Mammary epithelial cell (primary cell): ENCODE measurements at places on chromosomes 5 and 9. TPM values are rescaled to one million over a fixed set of nuclear protein-coding genes. Genes with fewer than 3 reads are reported as not detected.

DNA sequence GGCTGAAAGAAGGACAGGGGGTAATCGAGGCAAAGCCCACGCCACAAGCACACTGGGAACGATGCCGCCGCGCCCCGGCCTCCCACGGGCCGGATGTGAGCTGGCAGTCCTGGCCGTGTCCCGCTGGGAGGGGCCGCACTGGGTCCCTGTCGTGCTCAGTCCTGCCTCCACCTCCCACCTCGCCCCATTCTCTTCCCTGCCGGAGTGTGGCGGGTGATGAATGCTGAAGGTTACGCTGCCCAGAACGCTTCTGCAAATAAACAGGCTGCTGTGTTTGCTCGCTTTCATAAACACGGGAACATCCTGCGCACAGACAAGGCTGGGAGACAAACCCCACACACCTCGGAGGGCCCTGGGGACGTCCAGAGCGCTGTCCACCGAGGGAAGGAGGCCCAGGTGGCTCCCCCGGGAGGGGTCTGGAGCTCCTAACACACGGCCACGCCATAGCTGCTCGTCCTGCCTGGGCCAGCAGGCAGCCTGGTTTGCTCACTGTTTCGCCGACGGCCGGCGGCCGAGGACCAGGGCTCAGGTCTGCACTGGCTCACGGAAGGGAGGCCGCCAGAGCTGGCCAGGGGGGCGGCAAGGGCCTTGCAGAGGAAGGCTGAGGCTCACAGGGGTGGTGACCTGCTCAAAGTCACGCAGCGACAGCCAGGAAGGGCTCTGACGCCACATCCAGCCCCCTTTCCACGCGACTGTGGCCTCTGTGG is 2.3 kb downstream of the DNLZ start:
- DNase-seq, result no peak

GRCh38 chr5:55324815-55325418 is 17.1 kb downstream of the MTREX start:
- peak; percentile 26 for DNase-seq

- DNase-seq, result no peak
Observed at GRCh38 chr9:100455470-100455869, 17.5 kb upstream of the TMEFF1 start.

CDO1 gene
- 1.8 TPM for total RNA-seq

DNA sequence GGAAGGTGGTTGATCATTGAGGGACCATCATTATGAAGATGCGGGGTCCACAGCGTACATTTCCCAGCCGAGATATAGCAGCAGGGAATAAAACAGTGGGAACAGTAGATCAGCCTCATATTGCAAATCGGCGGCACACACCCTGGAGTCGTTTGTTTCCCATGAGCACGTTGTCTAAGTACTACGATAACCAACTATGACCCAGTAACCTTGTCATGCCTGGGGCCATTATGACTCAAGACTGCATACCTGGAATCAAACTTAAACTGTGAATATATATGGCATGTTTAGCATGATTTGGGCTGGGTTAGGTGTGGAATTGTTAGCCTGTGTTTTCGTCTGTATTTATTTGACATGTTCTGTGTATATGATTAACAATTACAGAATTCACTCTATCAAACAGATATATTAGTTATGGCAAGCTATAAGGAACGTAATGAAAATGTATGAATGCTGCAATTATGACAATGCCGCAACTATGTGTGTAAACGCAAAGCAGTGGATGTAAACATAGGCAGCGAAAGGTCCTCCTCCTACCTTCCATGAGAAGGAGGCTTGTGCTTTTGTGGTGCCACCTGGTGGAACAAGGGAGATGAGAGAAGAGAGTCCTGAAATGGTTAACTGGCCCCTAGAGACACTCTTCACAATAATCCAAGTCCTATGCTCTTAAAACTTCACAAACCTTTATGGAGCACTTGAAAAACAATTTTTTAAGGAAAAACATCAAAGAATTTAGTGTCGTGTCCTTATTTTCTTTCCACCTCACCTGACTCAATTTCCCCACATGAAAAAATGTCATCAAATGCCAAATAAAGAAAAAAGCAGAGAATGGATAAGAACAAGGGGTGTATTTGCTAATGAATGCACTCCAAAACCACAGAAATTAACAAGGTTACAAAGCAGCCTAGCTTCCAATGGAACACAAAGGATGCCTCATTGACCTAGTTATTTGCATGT is 47.1 kb downstream of the SEMA5A start:
- DNase-seq, result peak; percentile 47
